ENCODE measurements at places on chromosomes 5 and 9. TPM values are rescaled to one million over a fixed set of nuclear protein-coding genes. Genes with fewer than 3 reads are reported as not detected.

- DNase-seq: no peak
Measured at GRCh38 chr5:175824676-175825075, 46.7 kb upstream of the CPLX2 start.

DNA sequence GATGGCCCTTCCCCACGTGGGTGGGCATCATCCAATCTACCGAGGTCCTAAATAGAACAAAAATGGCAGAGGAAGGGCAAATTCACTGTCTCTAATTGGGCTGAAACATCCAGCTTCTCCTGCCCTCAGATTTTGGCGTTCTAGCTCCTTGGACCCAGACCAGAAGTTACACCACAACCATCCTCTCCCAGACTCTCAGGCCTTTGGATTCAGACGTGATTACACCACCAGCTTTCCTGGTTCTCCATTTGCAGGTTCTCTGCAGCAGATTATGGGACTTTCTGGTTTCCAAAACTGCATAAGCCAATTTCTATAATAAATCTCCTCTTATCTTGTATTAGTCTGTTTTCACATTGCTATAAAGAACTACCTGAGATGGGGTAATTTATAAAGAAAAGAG is 73.6 kb upstream of the STARD4 start:
- DNase-seq: no peak

DNA sequence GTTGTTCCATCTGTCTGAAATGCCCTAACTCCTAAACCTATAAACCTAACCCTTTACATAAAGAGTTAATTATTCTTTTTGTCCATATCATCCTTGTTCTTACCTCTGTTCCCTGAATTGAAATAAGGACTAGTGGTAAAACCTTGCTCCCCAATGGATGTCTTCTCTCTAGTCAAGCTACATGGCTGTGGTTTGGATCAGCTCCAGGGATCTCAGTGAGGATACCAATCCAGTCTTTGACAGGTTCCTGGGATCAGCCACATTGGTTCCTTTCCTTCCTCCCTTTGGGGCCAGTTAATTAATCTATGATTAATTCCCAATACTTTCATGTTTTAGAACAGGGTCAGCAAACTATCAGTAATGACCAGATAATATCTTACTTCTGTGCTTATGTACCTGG is 151.6 kb downstream of the SIL1 start:
- DNase-seq: peak; percentile 26

Gene BAAT
- 0.06 TPM for total RNA-seq

- DNase-seq: no peak
Measured at GRCh38 chr9:882416-882924, 41.0 kb downstream of the DMRT1 start.

Gene GPR21
- total RNA-seq: 0.11 TPM

- DNase-seq: no peak
Measured at GRCh38 chr9:78893774-78894401, 597.0 kb downstream of the PSAT1 start.

DNA sequence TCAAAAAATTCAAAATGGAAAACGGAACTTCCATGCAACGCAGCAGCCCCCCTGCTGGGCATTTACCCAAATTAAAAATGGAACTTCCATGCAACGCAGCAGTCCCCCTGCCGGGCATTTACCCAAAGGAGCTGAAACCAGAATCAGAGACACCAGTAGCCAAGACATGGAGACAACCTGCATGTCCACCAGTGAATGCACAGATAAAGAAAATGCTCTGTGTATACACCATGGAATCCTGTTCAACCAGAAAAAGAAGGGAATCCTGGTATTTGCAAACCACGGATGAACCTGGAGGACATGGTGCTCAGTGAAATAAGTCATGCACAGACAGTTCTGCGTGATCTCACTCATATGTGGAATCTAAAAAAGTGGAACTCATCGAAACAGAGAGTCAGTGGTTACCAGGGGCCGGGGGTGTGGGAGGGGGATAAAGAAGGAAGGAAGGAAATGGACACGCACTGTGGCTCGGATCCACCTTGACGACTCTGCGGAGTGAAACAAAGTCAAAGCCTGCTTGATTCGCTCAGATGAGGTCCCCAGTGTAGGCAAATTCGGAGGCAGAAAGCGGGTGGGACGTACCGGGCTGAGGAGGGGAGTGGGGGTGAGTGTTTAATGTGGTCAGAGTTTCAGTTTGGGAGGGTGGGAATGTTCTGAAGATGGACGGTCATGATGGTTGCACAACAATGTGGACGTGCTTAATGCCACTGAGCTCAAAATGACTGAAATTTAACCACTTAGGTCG is 40.2 kb upstream of the EXOC3 start:
- no peak for DNase-seq
